Anterior cingulate cortex (tissue), 58 donors: ENCODE measurements at places on chromosomes 1 and 21.

GRCh38 chr1:24917327-24918074 is 12.6 kb downstream of the RUNX3 start:
- no peak for DNase-seq

DNA sequence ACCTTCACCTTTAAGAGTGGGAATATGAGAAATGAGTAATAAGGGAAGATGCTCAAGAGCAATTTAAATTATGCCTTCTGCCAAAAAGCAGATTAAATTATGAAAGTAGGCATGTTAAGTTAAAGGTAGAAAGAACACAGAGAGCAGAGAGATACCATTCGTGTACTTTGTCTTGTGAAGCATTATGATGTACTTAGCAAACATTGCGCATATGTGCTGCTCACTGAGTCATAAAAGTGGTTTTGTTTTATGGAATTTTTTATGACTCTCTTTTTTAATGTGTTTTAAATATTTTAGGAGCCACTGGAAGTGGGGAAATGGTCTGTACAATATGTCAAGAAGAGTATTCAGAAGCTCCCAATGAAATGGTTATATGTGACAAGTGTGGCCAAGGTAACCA is 35.3 kb downstream of the MTF2 start:
- DNase-seq = no peak

DNA sequence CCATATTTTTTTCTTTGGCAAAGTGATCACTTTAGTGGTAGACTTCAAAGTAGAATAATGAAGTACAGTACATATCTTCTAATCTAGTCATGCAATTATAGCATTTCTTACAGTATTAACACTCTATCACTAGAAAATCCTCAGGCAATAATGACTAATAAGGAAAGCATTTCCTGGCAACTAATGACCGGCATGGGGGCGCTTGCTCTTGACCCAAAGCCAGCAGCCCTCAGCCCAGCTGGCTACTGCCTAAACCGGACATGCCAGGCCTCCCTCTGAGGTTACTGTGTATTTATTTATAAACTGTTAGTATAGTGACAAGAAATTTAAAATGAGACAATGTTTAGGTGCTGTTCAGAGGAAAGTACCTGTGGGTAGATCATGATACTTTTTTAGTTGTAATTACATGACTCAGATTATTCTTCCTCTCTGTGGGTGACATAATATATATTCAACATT is 633.8 kb downstream of the PTPRC start:
- no peak for DNase-seq

GRCh38 chr1:17591814-17592430 is 52.4 kb downstream of the ARHGEF10L start:
- no peak for DNase-seq

DNA sequence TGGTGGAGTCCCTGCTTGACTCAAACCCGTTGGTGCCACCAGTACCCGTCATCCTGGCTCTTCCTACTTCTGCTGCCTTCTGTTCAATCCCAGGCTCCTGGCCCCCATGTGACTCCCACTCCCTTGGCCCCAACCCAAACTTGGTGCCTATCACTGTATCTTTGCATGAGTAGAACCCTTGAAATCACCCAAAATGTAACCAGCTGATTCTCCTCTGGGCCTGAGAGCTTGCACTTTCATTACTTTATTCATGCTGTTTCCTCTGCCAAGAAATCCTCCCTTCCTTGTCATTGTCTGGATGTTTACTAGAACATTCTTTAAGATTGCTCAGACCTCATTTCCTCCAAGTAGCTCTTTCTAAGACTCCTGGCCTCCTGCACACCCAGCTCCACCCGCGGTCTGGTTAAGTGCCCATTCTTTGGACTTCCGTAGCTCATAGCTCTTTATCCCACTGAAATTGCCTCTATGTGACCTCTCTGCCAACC is 15.7 kb downstream of the PTAFR start:
- DNase-seq = no peak

DNA sequence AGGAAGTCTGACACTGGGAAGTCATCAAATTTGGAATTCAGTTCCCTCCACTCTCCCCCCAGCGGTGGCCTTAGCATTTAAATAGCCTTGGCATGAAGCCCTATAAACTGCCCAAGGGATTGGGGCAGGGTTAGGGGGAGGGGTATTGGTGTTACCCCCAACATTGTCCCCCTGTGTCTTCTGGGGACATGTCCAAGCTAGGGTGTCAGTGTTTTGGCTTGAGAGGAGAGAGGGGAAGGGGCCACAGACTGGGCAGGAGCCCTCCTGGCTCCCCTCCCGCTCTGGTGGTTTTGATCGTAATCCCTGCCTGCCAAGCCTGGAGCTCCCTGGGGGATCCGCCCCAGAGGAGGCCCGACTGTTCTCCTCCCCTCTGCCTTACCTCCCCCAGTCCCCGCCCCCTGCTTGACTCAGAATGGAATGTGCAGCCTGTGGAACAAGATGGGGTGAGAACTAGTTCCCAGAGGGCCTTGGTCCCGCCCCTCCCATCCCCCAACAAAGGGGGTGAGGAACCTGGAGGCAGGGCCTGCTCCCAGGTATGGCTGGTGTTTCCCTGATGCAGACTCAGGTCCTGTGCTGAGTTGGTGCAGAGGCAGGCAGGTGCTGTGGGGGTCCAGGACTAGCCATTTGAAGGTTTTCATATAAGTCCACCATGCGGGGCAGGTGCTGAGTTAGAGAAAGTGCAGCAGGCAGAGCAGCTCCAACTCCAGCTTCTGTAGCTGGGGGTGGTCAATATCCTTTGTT is 7.4 kb downstream of the SOX13 start:
- peak; percentile 17 for DNase-seq

DNA sequence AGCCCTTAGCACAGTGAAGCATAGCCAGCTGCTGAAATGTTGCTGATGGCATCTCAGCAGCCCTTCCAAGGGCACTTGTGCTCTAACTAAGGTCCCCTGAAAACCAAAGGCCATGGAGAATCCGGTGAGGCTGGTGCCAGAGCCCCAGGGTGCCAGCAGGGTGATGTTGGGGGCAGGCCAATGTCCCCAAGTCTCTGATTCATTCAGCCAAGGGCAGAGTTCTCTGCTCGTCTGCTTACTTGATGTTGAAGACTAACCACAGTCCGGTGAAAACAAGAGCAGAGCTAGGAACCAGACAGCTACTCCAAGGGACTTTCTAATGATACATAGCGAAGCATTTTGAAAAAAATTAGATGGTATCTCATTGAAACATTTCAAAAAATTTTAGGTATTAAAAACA is 149.8 kb downstream of the ZZZ3 start:
- DNase-seq = no peak
